ENCODE measurements at places on chromosomes 4 and X.

DNA sequence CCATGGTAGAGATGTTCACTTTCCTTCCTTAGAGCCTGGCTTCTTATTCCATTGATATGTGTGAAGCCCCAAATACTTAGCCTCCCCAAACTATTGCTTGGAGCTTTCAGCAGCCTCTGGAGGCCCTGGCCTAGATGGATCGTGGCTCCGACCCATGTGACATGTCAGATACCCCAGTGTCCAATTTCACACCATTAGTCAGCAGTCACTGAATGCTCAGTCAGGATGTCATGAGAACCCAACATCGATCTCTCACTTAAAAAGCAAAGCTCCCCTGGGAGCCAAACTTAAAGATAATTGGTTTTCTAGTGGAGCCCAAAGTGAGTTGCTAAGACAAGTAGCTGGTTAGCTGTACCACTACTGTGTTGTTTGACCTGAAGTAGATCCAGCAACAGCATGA, 41.6 kb upstream of the IGSF1 start:
- DNase-seq: no peak

DNA sequence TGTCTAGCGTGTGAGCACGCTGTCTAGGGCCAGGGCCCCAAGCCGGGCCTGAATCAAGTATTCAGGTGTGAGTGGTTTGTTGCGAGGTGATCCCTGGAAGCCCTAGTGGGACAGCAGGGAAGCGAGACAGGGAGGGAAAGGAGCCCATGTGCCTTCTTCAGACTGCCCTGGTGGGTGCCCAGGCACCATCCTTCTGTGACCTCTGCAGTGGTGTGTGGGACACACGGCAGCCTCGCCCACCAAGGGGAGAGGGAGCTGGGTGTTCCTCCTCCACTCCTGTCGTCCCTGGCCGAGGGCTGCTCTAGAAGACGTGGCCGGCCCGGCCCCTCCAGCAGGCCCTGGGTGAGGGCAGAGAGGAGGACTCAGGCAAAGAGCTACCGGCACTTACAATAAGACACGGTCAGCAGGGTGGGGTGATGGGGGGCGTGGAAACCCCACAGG, 47.4 kb downstream of the HTRA3 start:
- no peak for DNase-seq

DNA sequence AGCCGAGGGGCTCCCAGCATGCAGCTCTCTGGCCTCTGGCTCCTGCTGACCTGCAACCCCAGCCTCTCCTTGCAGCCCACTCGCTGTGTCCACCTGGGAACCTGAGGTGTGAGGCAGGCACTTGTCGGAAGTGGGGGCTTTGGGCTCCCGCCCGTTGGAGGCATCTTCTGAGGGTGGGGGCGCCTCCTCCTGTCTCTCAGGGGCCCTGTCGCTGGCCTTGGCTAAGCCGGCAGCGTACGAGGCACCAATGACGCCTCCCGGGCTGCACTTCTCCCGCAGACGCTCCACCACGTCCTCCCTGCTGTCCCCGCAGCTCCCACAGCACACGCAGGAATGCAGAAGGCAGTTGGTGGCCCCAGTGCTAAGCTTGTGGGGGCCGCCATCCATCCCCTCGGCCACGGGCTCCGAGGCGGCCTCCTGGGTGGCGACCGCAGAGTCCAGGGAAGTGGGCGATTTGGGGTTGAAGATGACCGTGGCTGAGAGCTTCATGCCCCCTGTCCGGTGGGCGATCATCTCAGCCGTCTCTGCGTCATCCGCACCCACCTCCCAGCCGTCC, 42.5 kb upstream of the MXD4 start:
- no peak for DNase-seq

DNA sequence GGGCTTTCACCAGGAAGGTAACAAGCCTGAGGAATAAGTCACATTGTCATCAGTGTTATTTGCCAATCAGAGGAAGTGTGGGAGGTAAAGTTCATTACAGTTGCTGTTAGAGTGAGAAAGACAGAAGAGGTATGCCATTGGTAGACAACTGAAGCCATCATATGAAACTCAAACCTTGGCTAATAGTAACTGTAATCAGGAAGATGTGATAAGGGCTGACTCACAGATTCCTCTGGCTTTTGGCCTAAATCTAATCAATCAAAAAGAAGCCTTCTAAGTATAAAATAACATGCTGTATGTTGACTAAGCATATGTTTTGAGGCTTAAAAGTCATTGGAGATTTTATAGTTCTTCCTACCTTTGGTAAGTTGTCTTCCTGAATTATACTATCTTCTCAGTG, 242.8 kb downstream of the PCDH7 start:
- no peak for DNase-seq

GRCh38 chrX:85084770-85085393, 81.2 kb downstream of the APOOL start:
- DNase-seq: no peak

GRCh38 chr4:166972071-166972470, 262.2 kb downstream of the SPOCK3 start:
- no peak for DNase-seq
